ENCODE measurements at places on chromosomes 16 and 17.

- DNase-seq: peak; percentile 64
Measured at GRCh38 chr16:4846503-4846900, 586 bp downstream of the GLYR1 start.

DNA sequence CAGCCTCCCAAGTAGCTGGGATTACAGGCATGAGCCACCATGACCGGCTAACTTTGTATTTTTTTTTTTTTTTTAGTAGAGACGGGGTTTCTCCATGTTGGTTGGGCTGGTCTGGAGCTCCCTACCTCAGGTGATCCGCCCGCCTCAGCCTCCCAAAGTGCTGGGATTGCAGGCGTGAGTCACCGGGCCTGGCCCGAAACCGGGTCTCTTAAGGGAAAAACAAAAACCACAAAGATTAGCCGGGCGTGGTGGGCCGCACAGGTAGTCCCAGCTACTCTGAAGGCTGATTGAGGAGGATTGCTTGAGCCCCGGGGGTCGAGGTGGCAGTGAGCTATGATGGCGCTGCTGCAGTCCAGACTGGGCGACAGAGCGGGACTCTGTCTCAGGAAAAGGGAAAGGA lies 19.9 kb upstream of the RBL2 start:
- no peak for DNase-seq

DNA sequence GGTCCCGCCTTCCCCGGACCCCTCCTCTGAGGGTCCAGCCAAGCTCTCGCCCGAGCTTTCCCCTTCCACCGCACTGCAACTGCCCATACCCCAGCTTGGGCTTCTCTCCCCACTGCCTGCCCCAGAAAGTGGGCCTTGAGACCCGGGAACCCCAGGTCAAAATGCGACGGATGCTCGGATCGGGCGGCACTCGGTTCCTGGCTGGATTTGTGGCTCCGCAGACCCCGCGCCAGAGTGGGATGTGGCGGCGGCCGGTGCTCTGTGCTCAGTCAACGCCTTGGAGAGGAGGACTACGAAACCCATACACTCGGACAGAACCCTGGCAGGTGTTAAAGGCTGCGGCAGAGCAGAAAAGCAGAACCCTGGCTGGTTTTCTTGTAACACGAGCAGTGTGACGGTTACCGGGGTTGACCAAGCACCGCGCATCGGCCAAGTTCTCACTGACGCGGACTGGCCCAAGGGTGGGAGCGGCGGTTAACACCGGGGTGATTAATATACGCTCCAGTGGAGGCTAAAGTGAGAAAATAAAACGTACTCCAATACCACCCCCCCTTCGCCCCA lies 885 bp upstream of the SLFN13 start:
- peak; percentile 10 for DNase-seq

- DNase-seq: no peak
Measured at GRCh38 chr16:10949424-10949970, 5.1 kb downstream of the CLEC16A start.

DNA sequence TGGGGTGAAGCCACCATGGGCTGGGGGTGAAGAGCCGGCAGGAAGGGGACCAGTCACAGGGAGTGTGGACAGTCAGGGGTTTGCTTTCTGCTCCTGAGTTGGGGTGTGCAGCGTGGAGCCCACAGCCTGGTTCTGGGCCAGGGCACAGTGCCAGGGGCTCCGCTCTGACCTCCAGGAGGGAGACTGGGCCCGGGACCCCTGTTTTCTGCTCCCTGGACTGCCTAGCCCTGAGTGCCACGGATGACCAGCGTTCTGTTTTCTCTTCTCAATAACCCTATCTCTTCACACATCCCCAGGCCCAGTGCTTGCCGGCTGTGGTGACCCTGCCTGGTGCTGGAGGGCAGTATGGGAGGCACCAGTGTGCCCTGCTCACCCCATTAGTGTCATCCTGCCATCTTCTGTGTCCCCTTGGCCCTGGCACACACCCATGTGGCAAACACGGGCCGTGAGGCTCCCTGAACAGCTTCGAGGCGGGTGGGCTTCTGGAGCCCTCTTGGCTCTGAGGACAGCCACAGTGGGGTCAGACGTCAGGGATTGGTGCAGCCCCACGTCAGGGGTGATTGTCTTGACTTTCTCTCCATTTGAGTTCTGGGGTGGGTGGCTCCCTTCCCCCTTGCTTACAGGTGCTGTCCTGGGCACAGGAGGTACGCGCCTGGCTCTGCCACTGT lies 1.1 kb downstream of the CEMP1 start:
- DNase-seq: no peak

DNA sequence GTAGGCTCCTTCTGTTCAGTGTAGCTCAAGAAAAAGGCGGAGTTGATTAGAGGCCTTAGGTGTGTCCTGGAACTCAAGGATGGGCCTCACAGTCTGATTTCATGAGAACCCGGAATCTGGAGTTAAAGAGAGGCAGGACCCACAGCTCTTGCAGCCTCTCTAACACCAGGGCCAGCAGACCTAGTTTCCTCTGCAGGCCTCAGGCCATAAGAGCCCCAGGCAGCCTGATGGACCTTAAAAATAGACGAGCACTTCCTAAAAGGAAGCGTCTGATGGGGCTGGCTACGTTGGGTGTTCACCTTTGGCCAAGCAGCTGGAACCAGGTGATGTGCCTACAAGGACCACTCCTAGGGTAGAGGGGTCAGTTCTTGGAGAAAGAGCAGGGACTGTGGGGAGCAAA lies 7.6 kb downstream of the CACNG5 start:
- DNase-seq: no peak

Measured in GM03348 (cell line).